ENCODE measurements at places on chromosomes 3 and 15.

- no peak for DNase-seq
Measured at GRCh38 chr3:37136067-37136466, 38.3 kb downstream of the LRRFIP2 start.

DNA sequence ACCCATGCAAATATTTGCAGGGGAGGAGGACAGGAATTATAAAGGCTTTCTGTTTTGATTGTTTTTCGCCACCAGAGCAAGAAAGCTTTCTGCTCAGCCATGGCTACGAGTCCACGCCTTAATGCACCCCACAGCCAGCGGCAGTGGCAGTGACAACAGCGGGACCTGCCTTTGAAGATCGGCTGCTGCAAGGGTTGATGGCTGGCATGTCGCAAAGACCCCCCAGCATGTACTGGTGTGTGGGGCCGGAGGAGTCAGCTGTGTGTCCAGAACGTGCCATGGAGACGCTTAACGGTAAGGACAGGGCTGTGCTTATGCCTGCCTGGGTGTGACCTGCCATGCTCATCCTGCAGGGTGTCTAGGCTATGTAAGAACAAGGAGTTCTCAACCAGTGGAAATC lies 5.3 kb downstream of the LRRK1 start:
- no peak for DNase-seq

DNA sequence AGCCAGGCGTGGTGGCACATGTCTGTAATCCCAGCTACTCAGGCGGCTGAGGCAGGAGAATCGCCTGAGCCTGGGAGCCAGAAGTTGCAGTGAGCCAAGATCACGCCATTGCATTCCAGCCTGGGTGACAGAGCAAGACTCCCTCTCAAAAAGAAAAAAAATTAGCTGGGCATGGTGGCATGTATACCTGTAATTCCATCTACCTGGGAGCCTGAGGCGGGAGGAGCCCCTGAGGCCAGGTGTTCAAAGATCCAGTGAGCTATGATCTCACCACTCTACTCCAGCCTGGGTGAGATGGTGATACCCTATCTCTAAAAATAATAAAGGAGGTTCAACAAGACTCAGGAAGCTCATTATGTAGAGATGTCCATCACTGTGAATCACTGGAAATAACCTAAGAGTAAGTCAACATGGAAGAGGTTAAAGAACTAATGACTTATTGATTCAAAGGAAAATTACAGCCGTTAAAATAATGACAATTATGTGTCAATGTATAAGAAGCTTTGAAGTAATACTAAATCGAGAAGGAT lies 19.8 kb upstream of the RAB7A start:
- no peak for DNase-seq

DNA sequence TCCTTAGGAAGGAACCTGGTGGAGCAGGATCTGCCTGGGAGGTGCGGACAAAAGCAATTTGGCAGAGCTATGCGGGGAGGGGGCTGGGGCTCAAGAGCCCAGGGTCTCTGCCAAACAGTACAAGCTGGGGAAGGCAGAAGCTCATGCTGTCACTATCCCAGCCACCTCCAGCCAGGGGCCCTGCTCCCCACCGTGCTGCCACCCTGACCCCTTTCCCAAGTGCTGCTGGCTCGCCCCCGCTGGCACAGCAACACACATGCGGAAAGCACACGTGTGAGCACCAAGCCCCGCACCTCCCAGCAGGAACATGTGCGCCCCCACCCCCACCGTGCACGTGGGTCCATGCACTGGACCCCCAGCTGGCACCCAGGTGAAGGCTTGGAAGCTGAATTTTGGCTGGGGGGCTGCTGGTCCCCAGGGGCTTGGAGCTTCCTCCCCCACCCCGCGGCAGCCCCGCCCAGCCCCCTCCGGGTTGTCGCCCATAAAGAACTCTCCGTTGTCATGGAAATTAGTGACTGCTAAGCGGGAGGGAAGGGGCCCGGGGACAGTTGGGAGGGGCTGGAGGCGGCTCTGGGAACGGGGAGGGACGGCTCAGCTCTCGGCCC lies 742 bp downstream of the CAMKV start:
- no peak for DNase-seq

DNA sequence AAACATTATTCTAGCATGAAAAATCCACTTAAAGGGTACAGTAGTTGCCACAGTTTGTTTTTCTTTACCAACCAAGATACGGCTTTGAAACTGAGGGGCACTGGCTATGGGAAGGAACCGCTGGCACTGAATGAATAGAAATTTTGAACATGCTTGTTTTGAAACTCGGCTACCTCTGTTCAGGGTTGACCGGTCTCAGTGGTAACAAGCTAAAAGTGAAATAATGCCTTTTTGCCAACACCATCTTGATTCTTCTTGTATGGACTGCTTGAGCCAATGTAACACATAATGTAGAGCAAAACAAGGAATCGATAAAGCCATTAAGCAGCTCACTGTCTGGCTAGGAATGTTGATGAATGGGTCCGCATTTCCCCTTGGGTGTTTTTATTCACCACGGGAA lies 36.5 kb downstream of the PTPRG start:
- DNase-seq = no peak

DNA sequence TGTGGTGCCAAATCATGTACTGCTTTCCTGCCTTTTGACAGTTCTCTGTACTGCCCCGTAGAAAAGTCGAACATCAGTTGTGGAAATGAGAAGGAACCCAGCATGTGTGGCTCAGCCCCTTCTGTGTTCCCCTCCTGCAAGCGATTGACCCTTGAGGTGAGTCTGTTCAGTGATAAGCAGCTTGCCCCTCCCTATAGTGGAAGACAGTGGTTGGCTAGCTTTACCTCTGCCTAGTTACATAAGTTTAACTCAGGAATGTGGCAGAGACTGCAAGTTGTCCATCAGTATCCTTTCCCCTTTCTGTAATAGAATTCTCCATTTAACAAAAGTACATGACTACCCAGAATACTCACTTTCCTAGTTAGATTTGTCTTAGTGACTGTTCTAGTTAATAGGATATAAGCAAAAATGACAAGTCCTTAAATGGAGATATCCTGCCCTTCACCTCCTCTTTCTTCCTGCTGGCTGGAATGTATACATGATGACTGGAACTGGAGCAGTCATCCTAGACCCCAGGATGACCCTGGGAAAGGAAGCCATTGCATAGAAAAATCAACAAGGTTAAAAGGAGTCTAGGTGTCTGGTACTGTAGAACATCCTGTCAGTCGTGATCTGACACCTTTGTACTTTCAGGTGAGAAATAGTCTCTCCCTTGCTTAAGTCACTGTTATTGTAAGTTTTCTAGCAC lies 10.6 kb downstream of the SETMAR start:
- no peak for DNase-seq

- DNase-seq = no peak
Measured at GRCh38 chr15:88690331-88690730, 51.5 kb downstream of the ISG20 start.

GRCh38 chr3:99958222-99958912 lies 140.7 kb downstream of the CMSS1 start:
- no peak for DNase-seq

- DNase-seq = no peak
Measured at GRCh38 chr15:41490355-41490754, 3.3 kb upstream of the ITPKA start.

All from activated effector memory CD4-positive, alpha-beta T cell treated with anti-CD3 and anti-CD28 coated beads, Interleukin-2, amount 50 U/mL, for 16 hours (primary cell).